ENCODE measurements at places on chromosomes 6 and 20.

DNA sequence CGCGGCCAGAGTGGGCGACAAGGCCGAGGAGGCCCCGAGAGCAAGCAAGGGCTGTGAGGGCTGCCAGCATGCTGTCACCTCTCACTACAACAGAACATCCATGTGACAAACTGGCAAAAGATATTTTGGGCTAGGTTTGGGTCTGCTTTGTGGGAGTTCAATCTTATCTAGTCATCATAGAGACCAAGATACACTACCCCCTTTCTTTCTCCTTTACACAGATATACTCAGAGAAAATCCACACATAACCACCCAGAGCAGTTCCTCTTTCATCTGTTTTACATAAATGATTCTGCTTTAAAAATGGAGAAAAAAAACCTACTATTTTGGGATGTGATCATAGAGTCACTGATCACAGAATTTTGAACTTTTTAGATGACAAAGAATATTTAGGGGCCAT is 16.8 kb downstream of the SOX4 start:
- H3K4me1 ChIP-seq = no peaks in the 10 kb centered on the region
- H3K4me3 ChIP-seq = no peak overlapping the region
- no peaks in the 10 kb centered on the region for H3K27me3 ChIP-seq
- no peak overlapping the region for H3K27ac ChIP-seq

DNA sequence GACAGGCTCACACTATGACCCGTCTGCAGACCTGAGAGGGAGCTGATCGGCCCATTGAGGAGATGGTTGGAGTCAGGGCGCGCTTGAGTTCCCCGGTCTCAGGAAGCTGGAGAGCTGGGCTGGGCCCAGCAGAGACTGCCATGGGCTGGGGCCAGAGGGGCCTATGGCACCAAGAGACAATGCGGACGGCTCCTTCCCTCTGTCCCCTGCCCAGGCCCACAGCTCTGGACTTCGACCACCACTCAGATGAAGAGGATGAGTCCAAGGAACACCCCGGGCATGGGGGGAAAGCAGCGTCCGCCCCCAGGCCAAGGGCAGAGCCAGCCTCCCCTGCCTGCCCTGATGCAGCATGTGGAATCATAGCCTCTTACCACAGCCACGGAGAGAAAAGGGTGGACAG is 40.2 kb upstream of the PHACTR3 start:
- H3K27ac ChIP-seq = no peak overlapping the region
- H3K27me3 ChIP-seq = peaks cover 34% of the 10 kb centered on the region
- DNase-seq = no peak
- H3K36me3 ChIP-seq = no peaks in the 10 kb centered on the region

DNA sequence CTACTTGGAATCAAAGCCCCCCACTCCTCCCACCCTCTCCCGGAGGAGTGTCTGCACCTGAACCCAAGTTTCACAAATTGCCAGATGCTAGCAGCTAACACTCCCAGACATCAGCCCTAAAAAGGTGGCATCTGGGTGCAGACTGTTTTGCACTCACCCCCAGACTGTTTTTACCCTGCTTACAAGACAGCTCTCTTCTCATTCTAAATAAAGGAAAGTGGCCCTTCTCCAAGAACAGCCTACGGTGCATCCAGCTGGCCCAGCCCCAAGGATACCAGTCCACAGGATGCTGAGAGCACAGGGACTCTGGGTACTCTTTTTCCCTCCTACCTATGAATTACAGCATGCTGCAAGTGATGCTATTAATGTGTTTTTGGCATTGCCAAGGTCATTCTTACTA is 842.0 kb upstream of the FLRT3 start:
- H3K4me3 ChIP-seq = no peak overlapping the region
- no peak overlapping the region for H3K27ac ChIP-seq
- H3K27me3 ChIP-seq = no peaks in the 10 kb centered on the region
- no peaks in the 10 kb centered on the region for H3K4me1 ChIP-seq
- H3K36me3 ChIP-seq = no peaks in the 10 kb centered on the region
- no peak for DNase-seq

DNA sequence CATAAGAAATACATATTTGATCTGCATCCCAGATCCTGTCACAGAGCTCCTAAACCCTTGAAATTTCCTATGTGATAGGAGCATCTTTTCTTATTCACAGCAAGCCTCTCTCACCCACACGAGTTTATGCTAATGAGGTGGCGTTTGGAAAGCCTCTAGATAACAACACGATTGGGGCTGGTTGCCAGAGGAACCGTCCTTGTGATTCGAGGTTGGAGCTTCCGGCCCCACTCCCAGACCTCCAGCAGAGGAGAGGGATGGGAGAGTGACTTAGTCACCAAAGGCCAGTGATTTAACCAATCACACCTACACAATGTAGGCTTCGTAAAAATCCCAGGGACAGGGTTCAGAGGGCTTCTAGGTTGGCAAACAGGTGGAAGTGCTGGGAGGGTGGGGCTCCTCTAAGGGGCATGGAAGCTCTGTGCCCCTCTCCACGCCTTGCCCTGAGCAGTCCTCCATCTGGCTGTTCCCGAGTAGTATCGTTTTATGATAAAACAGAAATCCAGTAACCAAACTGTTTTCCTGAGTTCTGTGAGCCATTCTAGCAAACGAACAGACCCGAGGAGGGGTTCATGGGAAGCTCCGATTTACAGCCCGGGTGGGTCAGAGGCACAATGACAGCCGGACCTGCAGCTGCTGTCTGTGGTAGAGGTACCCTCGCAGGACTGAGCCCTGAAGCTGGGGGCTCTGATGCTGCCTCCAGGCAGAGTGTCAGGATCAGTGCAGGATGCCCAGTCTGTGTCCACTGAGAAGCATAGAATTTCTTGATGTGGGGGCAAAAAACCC is 238.1 kb upstream of the ARID1B start:
- no peaks in the 10 kb centered on the region for H3K36me3 ChIP-seq
- DNase-seq = no peak
- H3K4me1 ChIP-seq = no peaks in the 10 kb centered on the region
- H3K4me3 ChIP-seq = no peak overlapping the region

DNA sequence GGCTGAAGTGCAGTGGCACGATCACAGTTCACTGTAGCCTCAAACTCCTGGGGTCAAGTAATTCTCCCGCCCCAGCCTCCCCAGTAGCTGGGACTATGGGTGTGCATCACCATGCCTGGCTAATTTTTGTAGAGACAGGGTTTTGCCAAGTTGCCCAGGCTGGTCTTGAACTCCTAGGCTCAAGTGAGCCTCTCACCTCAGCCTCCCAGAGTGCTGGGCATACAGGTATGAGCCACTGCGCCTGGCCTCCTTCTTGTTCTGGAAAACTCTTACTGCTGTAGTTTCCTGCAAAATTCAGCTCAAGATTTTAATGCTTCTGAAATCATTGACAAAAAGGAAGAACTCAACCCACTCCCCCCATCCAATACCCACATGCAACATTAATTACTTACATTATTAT is 21.9 kb upstream of the KCNG1 start:
- no peak overlapping the region for H3K27ac ChIP-seq
- H3K36me3 ChIP-seq = no peaks in the 10 kb centered on the region
- H3K27me3 ChIP-seq = no peaks in the 10 kb centered on the region
- H3K4me3 ChIP-seq = no peak overlapping the region
- DNase-seq = peak; percentile 0

- H3K27ac ChIP-seq = peak overlapping the region; percentile 75
- no peaks in the 10 kb centered on the region for H3K27me3 ChIP-seq
- H3K36me3 ChIP-seq = no peaks in the 10 kb centered on the region
- peaks cover 6% of the 10 kb centered on the region for H3K4me1 ChIP-seq
- DNase-seq = peak; percentile 54
- H3K4me3 ChIP-seq = peak overlapping the region; percentile 19
Measured at GRCh38 chr20:44572551-44573500, 9.6 kb upstream of the PKIG start.

DNA sequence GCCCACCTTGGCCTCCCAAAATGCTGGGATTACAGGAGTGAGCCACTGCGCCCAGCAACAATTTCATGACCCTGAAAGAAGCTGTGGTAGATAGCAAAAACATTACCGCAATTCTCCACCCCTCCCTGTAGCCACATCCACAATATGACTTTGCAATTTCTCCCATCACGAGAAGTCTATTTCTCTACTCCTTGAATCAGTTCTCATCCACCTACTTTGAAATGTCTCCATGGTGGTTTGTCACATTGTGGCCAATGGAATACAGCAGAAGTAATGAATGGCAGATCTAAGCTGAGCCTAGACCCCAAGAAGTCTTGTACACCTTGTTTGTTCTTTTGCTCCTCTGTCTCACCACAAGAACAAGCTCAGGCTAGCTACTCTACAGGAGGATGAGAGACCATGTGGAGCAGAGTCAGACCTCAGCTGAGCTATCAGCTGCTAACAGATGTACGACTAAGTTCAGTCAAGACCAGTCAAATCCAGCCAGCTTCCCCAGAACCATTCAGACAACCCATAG is 6.3 kb downstream of the OXT start:
- H3K36me3 ChIP-seq = no peaks in the 10 kb centered on the region
- H3K27me3 ChIP-seq = peaks cover 4% of the 10 kb centered on the region
- no peak overlapping the region for H3K4me3 ChIP-seq
- no peak overlapping the region for H3K27ac ChIP-seq

GRCh38 chr6:16540804-16541752 is 220.2 kb downstream of the ATXN1 start:
- no peaks in the 10 kb centered on the region for H3K4me1 ChIP-seq
- no peak overlapping the region for H3K4me3 ChIP-seq
- H3K27me3 ChIP-seq = no peaks in the 10 kb centered on the region

GRCh38 chr20:32509639-32510066 is 75.5 kb downstream of the NOL4L start:
- no peak overlapping the region for H3K27ac ChIP-seq
- H3K36me3 ChIP-seq = no peaks in the 10 kb centered on the region
- H3K4me3 ChIP-seq = no peak overlapping the region
- H3K27me3 ChIP-seq = no peaks in the 10 kb centered on the region
- DNase-seq = peak; percentile 50
- H3K4me1 ChIP-seq = peaks cover 8% of the 10 kb centered on the region

GRCh38 chr6:157157258-157157657 is 166.1 kb downstream of the TMEM242 start:
- H3K27ac ChIP-seq = no peak overlapping the region
- H3K4me3 ChIP-seq = no peak overlapping the region
- no peaks in the 10 kb centered on the region for H3K36me3 ChIP-seq

DNA sequence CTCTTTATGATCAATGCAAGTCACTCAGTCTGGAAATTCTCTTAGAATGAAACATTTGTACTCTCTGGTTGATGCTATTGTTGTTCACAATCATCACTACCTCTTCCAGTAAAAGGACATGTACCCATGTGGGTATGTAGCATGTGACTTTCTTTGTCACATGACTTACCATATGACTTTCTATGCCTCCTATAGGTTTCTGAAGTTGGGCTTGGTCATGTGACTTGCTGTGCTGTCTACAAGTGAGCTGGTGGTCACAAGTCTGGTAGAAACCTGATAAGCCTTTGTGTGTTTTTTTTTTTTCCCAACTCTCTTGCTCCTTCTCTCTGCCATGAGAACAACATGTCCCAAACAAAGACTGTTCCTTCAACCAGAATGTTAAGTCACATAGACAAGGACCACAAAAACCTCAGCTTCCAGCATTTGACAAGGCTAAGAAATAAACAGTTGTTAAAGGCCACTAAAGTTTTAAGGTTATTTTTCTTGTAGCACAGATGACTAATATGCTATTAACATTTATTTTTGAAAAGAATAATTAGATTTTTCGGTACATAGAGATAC is 379.2 kb upstream of the SLC35B3 start:
- H3K27ac ChIP-seq = no peak overlapping the region
- H3K36me3 ChIP-seq = no peaks in the 10 kb centered on the region
- H3K4me3 ChIP-seq = no peak overlapping the region
- DNase-seq = no peak

DNA sequence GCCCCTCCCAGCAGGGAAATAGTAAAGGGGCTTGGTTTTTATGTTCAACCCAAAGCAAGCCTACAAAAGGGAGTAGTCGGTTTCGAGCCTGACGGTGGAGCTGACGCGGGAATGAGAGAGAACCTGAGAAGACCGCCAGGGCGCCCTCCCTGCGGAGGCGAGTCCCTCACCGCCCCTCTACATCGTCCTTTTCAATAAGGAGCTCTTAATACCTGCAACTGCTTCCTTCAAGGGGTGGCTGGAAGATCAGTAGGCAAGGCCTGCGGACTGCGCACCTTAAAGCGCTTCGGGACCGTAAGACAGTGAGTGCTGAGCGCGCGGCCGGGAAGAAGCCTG is 709 bp upstream of the ZNF76 start:
- no peaks in the 10 kb centered on the region for H3K4me1 ChIP-seq
- peak overlapping the region; percentile 85 for H3K4me3 ChIP-seq
- no peak for DNase-seq

DNA sequence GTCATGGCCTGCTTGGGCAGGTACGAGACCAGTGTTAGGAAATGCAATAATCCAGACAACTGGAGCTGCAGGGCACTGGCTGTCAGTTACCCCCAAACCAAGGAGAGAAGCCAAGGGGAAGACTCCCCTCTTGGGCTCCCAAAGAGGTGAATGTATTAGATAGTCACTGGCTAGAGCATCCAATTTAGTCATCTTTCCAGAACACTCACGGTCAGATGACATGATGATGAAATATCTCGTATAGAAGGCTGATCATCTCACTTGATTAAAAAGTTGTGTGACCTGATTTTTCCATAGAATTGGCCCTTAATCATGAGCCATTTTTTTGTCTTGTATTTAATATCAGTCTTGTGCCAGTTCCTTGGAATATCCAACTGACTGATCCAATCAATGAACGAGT is 40.7 kb downstream of the SLC22A3 start:
- no peak overlapping the region for H3K4me3 ChIP-seq
- no peak overlapping the region for H3K27ac ChIP-seq
- no peaks in the 10 kb centered on the region for H3K27me3 ChIP-seq
- no peaks in the 10 kb centered on the region for H3K4me1 ChIP-seq
- H3K36me3 ChIP-seq = no peaks in the 10 kb centered on the region
- DNase-seq = no peak

DNA sequence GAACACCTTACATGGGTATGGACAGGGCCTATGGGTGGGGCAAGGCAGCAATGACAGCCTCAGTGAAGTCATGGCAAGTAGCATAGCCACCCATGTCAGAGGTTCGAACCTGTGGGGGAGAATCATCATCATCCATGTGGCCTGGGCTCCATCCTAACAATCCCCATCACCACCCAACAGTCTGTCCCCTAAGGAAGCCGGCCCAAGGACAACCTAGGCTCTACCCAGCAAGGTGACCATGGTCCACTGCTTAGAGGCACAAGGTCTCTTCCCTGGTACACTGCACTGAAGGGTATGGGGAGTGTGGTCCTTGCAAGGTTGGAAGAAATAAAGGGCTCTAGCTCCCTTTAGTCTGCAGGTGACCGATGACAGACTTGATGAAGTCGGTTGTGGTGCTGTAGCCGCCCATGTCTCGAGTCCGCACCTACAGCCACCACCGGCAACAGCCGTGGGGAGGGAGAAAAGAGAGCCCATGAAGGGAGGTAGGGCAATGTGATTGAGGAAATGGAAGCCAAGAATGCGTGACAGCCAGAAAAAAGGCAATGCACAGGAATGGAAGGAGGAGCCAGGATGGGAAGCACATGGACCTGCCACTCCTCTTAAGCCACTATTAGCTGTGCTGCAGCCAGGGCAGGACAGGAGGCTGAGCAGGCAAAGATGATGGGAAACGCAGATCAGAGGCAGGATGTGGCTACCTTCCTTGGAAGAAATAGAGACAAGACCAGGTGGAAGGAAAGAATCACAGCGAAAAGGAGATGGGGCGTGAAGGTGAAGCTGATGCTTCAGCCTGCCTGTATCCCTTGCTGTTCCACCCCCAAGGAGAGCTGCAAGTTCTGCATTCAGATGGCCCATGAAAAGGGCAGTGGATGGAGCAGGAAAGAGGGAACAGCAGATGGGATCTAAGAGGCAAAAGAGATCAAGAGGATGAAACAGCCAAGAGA is 5.3 kb downstream of the IDH3B start:
- no peak overlapping the region for H3K4me3 ChIP-seq
- no peak overlapping the region for H3K27ac ChIP-seq
- DNase-seq = no peak
- peaks cover 14% of the 10 kb centered on the region for H3K36me3 ChIP-seq
- no peaks in the 10 kb centered on the region for H3K27me3 ChIP-seq

Measured in breast epithelium (tissue), 4 donors.